GM03348 (cell line): ENCODE measurements at places on chromosomes 4 and X.
A peak's percentile ranks its signal among the peaks of the same experiment; 100 is the strongest.

GRCh38 chr4:119580293-119580692, 48.3 kb downstream of the PDE5A start:
- no peak for DNase-seq

- no peak for DNase-seq
These were observed 57.0 kb downstream of the DCLK2 start for GRCh38 chr4:150135134-150135772.

DNA sequence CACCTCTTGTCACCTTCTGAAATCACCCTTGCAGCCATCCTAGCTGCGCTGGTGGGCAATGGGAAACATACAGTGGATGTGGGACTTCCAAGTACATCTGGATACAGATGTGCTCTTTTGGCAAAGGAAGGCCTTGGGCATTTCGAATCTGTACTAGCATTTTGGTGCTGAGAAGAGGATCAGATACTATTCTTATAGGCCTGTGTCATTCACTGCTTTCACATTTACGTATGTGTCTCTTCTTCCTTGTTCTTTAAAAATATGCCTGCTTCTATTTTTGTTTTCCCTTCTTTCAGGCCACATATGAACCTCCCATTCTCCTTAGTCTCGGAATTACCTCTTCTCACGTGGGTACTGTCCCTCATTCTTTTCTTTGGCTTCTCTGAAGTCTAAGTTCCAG, 53.1 kb downstream of the EFNB1 start:
- DNase-seq = no peak

- peak; percentile 27 for DNase-seq
These were observed 38.5 kb upstream of the MED14 start for GRCh38 chrX:40773809-40774208.

DNA sequence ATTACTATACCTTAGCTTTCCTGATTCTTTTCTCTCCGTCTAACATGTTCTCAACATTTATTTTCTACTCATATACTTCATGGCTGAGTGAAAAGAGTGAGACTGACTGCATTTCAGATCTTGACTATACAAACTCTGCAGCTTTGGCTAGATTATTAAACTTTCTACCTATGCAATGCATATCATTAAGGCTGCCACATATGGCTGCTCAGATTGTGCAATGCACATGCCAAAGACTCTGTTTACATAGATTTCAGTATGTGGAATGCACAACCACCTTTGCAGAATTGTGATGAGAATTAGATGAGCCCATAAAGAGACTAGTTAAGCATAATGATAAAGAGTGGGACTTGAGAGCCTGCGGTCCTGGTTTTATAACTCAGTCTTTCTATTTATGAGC, 196.5 kb downstream of the BMPR1B start:
- DNase-seq = no peak

- no peak for DNase-seq
These were observed 69.8 kb downstream of the ZFX start for GRCh38 chrX:24219320-24219719.

DNA sequence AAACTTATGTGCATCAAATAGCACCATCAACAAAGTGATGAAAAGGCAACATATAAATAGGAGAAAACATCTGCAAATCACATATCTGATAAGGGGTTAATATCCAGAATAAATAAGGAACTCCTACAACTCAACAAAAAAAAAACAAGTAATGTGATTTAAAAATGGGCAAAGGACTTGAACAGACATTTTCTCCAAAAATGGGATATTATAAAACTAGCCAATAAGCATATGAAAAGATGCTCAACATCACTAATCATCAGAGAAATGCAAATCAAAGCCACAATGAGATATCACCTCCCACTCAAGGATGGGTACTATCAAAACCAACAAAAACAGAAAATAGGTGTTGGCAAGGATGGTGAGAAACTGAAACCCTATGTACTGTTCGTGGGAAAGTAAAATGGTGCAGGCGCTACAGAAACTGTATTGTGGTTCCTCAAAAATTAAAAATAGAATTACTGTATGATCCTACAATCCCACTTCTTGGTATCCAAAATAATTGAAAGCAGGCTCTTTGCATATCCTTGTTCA, 2.4 kb downstream of the DNAJB14 start:
- DNase-seq = no peak

GRCh38 chr4:14359991-14360390, 642.3 kb upstream of the CPEB2 start:
- DNase-seq = no peak

- peak; percentile 55 for DNase-seq
These were observed 326.7 kb downstream of the MAPK10 start for GRCh38 chr4:86033171-86033570.

DNA sequence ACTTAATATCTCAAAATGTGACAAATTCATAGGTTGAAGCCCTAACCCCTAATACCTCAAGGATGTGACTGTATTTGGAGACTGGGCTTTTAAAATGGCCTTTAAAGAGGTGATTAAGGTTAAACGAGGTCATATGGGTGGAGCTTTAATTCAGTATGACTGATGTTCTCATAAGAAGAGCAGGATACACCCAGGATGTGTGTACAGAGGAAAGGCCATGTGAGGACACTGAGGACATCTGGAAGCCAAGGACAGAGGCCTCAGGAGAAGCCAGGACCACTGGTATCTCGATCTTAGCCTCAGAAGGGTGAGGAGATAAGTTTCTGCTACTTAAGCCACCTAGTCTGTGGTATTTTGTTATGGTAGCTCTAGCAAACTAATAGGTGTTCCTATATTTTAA, 49.0 kb upstream of the SHISA3 start:
- DNase-seq = no peak

- DNase-seq = no peak
These were observed 3.8 kb downstream of the ASMT start for GRCh38 chrX:1618689-1619088.

DNA sequence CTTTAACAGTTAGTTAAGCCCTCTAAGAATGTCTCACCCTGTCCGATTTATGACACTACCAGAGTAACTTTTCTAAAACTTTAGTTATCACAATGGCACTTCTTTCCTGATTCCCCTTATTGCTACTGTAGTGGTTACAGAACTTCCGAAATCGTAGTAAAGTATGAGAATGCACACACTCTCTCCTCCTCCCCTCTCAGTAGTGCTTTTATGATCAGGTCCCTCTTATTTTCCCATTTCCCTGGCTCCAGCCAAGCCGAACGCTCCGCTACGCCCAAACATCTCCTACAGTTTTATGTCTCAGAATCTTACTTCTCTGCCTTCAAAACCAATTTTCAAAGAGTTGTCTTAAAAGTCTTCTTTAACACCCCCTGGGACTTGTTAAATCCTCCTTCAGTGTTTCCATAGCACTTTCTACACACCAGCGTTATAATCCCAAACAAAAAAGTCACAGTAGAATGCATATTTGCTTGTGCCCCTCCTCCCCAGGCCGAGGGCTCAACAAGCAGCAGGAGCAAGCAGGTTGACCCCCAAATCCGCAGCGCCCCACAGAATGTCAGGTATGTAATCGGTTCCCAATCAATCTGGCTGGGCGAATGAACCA, 671 bp downstream of the HPF1 start:
- DNase-seq = peak; percentile 14

- no peak for DNase-seq
These were observed 804.2 kb downstream of the CENPC start for GRCh38 chr4:66741081-66741480.

DNA sequence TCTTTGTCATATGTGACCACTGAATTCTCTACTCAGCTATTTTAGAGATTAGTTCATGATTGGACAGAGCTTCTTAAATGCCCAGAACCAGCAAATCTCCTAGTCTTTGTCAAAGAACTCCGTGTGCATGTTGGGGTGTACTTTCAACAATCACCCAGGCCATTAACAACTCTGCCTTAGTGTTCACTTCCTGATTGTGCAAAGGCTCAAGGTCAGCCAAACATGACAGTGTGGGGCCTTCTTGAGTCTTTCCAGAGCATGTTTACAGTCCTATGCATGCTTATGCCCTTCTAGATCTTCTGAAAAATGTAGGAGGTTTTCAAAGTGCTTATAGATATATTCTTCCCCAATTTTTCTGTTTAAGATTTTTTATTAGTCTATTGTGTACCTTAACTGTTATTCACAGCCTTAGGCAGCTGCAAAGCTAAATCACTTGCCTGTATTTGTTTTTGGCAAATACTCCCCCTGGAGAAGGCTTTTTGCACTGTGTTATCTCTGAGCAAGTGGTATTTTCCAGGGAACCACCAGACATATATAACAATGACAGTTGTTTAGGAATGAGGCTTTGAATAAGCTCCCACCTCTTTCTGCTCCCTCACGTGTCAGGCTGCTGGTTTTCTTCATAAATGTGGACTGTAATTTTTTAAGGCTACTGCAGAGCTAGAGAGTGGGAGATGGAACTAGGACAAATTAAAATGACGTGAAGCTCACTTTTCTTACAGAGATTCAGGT, 24.0 kb upstream of the DRP2 start:
- no peak for DNase-seq

GRCh38 chr4:37845201-37845600, 18.7 kb downstream of the PGM2 start:
- DNase-seq = no peak

- DNase-seq = no peak
These were observed 900.9 kb downstream of the RAB28 start for GRCh38 chr4:12583275-12583674.

GRCh38 chr4:19496756-19497155, 754.9 kb upstream of the SLIT2 start:
- DNase-seq = no peak

- DNase-seq = no peak
These were observed 186.5 kb upstream of the FSTL5 start for GRCh38 chr4:162350331-162350730.

DNA sequence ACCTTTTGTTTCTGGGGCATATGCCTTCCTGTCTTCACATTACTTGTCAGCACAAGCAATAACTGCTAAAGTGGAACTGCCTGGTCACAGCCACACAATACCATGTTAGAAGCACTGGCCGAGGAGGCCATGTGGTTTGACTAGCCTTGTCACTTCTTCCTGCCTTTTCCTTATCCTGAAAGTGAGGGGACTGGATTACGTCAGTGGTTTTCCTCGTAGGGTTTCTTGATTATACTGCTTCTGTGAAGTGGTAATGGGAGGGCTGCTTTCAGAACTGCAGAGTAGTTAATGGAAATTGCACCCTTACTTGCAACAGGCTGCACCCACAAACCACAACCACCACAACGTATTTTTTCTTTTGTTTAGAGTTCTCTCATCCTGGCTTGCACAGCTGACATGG, 26.6 kb downstream of the ZRSR2 start:
- DNase-seq = no peak

DNA sequence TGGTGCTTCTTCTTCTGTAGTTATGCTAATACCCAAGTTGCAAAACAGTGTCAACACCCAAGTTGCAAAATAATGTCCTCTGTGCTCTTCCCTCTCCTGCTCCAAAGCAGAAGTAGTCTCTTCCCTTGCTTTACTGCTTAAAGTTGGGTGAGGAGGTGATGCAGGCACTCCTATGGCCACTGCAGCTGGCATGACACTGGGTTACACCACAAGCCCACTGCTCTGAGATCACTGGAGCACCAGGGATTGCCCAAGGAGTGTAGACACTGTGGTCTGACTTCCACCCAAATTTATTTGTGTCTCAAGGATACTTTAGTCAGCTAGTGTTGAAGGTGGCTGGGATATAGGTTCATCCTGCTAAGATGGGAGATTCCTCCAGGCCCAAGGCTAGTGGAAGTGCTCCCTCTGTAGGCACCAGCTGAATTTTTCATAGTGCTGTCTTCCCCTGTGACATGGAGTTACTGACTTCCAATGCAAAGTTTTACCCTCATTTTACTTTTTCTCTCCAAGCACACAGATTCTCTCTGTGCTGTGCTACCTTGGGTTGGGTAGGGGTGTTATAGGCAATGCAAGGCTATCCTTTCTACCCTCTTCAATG, 196.2 kb upstream of the TENT5D start:
- no peak for DNase-seq

- peak; percentile 29 for DNase-seq
These were observed 16.2 kb downstream of the AFF1 start for GRCh38 chr4:86950831-86951525.
